ENCODE measurements at places on chromosomes 1 and 21.

DNA sequence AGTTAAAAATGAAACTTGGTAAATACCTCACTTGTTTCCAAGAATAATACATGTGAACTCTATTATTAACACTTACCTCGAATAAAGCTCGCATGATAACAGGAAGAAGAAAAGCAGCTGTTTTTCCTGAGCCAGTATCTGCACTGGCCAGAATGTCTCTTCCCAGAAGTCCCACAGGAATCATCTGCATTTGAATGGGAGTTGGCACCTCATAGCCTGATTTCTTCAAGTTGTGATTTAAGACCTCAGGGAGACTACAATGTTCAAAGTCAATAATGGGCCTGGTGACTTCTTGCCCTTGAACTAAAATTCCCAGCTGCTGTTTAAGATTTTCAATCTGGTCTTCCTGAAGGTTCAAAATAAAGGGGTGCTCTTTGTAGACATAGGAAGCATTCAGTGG, 3.8 kb downstream of the DDX59 start:
- no peak for DNase-seq

GRCh38 chr1:30286241-30286987, 437.0 kb downstream of the MATN1 start:
- DNase-seq = no peak

DNA sequence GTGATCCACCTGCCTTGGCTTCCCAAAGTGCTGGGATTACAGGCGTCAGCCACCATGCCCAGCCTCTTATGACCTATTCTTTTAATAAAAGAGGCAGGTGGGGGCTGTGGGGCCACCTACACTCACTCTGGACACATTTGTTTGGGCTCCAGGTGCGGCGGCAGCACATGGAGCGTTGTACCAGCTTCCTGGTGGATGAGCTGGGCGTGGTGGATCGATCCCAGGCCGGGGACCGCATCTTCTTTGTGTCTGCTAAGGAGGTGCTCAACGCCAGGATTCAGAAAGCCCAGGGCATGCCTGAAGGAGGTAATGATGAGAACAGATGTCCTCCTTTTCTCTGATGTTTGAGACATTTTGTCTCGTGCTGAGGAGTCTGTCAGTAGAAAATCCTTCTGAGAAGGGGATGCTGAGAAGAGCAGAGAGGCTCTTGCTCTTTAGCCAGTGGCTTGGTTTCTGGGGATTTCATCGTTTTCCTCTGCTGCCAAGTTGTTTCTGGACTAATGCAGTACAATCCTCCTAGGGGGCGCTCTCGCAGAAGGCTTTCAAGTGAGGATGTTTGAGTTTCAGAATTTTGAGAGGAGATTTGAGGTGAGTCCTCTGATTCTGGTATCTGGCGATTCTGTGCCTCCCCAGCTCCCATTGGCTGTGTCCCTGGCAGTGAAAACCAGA, 17.9 kb upstream of the MIIP start:
- DNase-seq = peak; percentile 39

DNA sequence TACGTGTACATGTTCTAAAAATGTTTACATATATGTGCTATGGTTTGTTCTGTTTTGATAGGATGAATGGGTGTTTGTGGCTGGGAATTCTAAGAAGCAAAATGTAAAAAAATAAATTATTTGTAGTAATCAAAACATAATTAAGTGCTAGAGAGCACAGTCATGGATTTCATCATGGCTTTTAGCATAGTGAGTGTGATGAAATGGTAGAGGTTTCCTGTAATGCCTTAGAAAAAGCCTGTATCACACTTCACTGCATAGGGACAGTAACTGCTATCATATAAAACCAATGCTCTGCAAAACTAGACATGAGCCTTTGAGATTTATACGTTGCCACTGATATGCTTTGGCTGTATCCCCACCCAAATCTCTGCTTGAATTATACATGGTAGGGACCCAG, 99.8 kb downstream of the PTGER3 start:
- no peak for DNase-seq

- no peak for DNase-seq
Measured at GRCh38 chr21:42669041-42669440, 15.6 kb downstream of the PDE9A start.

GRCh38 chr21:43733060-43733459, 14.1 kb downstream of the PDXK start:
- no peak for DNase-seq

DNA sequence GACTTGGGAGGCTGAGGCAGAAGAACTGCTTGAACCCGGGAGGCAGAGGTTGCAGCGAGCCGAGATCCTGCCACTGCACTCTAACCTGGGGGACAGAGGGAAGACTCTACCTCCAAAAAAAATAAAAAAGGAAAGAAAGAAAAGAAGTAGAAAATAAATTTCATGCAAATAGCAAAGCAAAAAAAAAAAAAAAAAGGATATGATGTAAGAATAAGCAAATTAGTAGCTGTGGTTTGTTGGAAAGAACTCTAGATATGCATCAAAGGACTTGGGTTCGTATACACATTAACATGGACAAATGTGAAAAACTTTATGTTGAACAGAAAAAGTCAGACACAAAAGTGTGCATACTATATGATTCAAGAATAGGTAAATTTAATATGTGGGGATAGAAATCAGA, 11.9 kb downstream of the WASF2 start:
- no peak for DNase-seq
